ENCODE measurements at places on chromosomes 11 and 22. TPM values are rescaled to one million over a fixed set of nuclear protein-coding genes. Genes with fewer than 3 reads are reported as not detected.
A peak's percentile ranks its signal among the peaks of the same experiment; 100 is the strongest.

- no peak for DNase-seq
These were observed 52.3 kb upstream of the SERPIND1 start for GRCh38 chr22:20721409-20722218.

DNA sequence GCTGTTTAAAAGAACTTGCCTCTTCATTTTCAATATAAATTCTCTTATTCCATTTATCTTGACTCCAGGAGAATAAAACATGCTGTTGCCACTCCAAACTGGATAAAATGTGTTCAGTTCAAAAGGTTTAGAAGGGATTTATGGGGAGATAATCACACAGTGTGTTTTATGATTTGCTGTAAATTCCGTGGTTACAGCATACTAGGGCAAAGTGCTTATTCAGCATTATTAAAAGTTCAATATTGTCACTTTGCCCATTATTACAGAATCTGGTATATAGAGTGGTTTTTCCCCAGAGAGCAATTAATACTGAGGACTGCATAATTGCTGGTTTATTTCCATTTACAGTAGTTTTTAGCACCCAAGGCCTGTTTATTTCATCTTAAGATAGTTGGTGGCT, 780.9 kb upstream of the RAG2 start:
- no peak for DNase-seq

- no peak for DNase-seq
These were observed 669.1 kb downstream of the NTM start for GRCh38 chr11:132039521-132039920.

DNA sequence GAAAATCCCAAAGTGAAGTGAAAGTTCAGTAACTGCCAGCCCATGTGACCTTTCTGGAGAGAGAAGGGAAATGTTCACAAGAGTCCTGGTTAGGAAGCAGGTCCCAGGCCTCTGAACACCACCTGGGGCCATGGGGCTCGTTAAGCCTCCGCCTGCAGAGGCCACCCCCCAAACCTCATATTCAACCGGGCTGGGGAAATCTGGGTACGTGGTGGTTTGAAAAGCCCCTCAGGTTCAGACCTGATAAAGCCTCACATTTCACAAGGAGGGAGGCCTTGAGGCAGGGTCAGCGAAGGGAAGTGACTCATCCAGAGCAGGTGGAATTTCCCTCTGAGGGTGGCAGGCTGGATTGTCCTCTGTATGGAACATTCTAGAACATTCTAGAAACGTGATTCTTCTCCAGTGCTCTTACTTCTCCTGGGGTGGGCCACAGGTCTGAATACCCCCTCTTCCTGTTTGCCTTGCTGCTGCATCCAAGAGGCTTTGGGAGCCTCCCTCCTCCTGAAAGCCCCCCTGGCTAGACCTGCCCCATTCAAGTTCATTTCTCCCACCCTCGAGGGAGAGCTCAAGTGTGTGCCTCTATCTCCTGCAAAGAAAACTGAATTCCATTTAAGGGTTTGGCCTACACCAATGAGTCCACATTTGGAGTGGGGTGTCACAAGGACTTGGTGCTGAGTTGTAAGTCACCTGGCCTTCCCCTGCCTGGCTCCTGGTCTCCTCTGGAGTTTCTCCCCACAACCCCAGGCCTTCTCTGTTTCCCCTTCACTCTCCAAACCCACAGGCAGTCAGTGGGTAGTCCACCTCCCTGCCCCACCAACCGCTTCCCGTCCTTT, 6.3 kb downstream of the FXYD2 start:
- DNase-seq = peak; percentile 42

DNA sequence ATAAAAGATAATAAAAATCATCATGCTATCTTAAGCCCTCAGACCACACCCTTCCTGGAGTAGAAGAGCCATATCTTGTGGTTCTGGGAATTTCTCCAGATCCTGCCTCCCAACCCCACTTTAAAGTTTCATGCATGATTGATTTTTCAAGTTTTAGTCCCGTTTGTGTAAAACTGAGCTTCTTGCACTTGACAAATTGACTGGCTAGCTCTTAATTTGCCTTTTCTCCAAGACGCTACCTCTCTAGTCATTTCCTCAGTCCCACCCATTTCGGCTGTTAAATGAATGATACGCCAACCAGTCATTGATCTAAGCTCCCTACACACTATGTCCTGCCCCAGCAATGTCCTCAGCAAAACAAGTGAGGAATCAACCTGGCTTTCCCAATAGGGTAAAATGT, 71.8 kb upstream of the TEAD1 start:
- DNase-seq = no peak

DNA sequence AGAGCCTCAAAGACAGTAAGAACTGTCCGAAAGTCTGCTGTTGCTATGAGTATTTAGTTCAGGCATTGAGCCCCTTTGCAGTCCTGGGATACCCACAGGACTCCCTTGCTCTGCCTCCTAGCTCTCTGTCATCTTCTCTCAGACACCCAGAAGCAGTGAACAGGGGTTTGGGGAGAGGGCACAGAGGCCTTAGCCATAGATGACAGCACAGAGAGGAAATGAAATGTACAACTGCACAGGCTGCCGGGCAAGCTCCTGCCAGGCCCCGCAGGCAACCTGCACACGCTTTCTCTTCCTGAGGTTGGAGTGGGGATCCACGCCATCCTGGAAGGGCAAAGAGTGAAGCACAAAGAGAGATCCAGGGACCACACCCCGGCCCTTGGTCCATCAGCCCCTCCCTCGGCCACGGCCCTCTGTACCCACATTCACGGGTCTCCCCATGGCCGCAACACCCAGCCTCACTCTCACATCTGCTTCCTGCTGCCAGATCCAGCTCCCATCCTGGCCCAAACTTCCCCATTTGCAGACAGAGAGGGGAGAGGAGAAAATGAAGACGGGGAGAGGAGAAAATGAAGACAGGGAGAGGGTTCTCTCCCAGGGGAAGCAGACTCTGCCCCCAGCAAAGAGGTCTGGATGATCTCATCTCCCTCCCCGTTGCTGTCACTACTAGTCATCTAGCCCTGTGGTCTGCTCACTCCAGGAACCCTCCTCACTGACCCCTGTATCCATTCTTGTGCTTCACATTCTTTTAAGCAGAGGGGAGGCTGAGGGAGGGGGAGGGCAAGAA, 40.7 kb downstream of the CD6 start:
- DNase-seq = no peak

GRCh38 chr11:69079661-69080256, 31.0 kb downstream of the TPCN2 start:
- DNase-seq = no peak

DNA sequence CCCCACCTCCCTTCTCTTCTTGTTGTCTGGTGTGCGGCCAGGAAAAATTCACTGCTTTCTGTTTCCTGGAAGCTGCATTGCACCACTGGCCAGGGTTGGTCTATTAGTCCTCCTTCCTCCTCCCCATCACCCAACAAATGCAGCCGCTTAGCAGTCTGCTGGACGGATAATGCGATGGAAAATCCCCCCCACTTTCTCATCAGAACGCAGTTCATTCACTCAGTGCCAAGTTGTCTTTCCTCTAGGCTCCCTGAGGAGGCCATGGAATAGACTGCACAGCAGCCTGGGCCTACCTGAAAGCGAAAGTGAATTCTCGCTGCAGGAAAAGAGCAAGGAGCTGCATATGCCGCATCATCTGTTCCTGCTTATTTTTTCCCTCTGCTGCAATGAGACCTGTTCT, 513.6 kb downstream of the METTL15 start:
- no peak for DNase-seq

GRCh38 chr11:117230999-117231841, 653 bp downstream of the PCSK7 start:
- no peak for DNase-seq

GRCh38 chr11:32960553-32961164, 55.0 kb upstream of the DEPDC7 start:
- DNase-seq = no peak

DNA sequence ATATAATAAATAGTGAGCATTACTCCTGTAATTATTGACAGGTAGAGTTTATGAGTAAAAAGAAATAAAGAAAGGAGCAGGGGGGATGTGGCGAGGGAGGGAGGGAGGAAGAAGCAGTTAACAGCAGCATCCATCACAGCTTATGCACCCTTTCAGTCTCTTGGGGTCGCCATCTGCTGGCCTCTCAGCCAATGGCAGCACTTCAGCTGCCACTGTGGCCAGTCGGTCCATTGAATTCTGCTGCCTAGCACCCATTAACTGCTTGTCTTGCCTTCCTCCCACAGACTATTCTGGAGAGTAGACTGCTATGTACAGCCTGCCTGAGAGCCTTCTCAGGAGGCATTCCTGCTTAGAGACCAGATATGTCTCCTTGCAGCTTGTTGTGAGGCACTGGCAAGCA, 388.3 kb downstream of the TENM4 start:
- no peak for DNase-seq

- no peak for DNase-seq
These were observed 78.6 kb downstream of the PRR5L start for GRCh38 chr11:36374726-36375125.

DNA sequence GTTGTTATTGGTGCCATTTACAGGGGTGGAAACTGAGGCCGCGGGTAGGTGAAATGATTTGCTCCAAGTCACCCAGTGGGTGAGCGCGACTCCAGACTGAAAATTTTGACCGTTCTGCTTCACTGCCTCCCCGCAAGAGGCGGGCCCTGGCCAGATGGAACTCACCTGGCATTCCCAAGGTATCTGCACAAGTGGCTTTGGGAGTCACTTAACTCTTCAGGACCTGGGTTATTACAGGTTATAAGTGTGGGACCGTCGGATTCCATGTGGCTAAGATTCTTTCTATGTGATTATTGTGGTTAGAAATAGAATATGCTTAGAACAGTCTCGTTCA, 598 bp downstream of the CABIN1 start:
- no peak for DNase-seq

- no peak for DNase-seq
These were observed 246.6 kb downstream of the FAM76B start for GRCh38 chr11:95542868-95543551.

DNA sequence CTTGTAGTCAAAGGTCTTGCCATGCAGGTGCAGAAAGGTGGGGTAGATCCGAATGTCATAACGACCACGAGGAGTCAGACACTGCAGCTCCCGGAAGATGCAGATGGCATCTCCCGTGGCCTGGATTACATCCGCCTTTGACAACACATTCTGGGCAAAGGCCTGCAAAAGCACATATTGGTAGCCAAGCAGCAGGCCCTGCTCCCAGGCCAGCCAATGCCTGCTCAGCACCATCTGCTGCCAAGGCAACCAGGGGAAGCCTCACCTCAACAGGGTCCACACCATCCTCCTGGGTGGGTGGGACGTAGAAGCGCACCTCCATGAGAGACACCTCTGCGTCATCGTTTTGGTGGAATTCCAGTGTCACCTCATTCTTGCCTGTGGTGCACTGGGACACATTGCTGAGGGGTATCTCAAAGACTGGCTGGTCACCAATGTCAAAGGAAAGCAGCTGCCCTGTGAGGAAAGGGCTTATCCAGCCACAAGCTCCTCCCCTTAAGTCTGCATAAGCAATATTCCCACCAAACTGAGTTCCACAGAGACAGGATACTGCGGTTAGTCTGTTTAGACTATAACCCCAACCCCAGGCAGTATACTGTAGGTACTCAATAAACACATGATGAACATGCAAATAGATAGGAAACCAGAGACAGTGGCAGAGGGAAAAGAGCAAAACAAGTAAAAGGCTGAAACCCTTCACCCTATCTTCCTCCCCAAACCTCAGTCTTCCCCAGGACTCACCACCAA, 2.8 kb downstream of the SSRP1 start:
- no peak for DNase-seq

DNA sequence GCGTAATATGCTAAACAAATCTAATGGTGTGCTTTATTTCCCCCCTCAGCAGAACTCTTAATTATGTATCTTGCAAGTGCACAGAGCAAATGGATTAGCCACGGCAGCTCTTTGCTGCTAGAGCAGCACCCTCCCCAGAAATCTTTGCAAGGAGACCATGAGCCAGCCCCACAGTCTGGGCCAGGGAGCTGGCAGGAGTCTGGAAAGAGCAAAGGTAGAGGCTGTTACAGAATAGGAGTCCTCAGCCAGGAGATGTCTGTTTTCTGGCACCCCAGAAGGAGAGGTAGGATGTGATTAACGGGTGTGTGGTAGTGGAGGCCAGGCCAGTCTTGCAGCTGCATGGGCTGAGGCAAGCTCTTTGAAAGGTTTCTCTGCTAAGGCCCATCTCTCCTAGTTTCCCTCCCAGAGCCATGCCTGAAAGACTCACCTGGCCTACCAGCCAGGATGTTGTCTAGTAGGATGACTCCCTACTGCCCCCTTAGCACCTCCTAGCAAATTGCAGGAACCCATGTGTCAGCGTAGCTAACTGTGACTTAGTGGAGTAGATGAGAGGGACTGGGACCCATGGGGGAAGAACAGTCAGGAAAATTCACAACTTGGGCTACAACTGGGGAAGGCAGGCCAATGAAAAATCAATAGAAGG, 557.2 kb downstream of the BUD13 start:
- DNase-seq = no peak

GRCh38 chr11:64245797-64246620, 734 bp downstream of the PPP1R14B start:
- peak; percentile 82 for DNase-seq

DNA sequence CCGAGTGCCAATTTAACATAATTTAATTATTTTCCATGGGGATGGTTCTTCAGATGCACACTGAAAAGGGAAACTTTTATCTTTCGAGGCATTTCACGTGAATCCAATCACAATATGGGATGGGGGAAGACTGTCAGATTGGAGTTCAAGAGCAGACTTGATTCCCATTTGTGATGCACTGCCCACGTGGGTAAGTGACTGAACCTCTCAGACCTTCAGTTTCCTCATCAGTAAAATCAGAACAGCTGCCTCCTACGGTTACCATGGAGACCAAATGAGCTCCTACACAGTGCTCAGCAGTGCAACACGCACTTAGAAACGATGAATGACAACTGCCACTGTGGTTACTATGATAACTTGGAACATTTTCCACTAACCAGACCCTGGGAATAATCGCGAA, 21.7 kb downstream of the KIAA0930 start:
- DNase-seq = no peak

DNA sequence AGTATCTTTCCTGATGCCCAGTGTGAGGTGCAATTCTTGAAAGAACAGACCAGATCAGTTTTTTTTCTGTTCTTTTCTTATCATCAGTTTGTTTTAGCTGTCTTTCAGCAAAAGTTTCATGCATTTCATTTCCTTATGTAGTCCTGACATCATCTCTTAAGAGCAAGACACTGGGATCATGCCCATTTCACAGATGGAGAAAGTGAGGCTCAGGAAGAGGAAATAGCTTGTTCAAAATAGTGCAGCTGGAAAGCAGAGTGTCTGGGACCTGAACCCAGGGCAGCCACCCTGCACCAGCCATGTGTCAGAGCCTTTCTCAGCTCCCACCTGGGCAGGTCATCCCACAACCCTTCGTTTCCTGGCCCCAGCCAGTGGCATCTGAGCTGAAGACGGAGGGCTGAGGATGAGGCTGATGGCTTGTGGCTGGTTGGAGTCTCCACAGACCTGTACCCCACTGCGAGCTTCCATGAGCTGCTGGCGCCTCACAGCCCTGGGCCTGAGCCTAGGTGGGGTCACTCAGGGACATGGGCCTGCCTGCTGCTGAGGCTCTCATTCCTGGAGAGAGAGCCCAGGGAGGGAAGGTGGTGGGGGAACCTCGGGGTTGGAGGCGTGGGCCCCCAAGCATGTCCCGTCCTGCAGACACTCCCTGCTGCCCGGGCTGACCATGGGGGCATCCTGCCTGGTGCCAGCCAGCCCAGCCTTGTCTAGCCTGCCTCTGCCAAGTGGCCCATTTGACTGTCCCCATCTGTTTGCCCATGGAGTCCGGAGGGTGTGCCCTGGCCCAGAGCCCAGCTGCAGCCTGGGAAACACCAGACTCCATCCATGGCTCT, 61.8 kb downstream of the SMIM38 start:
- no peak for DNase-seq

The CDHR5 gene
- not detected for total RNA-seq

The PANX1 gene
- 19.5 TPM for total RNA-seq

The NPAS4 gene
- not detected for total RNA-seq

The ZNF280B gene
- 2.4 TPM for total RNA-seq

All from activated T-cell treated with anti-CD3 and anti-CD28 coated beads, Interleukin-2, amount 50 U/mL, for 4 hours (primary cell).